ENCODE measurements at places on chromosomes 16 and 17. TPM values are rescaled to one million over a fixed set of nuclear protein-coding genes. Genes with fewer than 3 reads are reported as not detected.
A peak's percentile ranks its signal among the peaks of the same experiment; 100 is the strongest.

TRAF7 gene
- total RNA-seq: 88.8 TPM

HS3ST6 gene
- not detected for total RNA-seq

KIF18B gene
- 6.5 TPM for total RNA-seq

TK2 gene
- 25.8 TPM for total RNA-seq

MEAK7 gene
- 15.6 TPM for total RNA-seq

UMOD gene
- not detected for total RNA-seq

SKAP1 gene
- total RNA-seq: not detected

KCNJ2 gene
- 33.3 TPM for total RNA-seq

GRCh38 chr16:83085660-83086059, 458.9 kb downstream of the CDH13 start:
- DNase-seq: no peak

DNA sequence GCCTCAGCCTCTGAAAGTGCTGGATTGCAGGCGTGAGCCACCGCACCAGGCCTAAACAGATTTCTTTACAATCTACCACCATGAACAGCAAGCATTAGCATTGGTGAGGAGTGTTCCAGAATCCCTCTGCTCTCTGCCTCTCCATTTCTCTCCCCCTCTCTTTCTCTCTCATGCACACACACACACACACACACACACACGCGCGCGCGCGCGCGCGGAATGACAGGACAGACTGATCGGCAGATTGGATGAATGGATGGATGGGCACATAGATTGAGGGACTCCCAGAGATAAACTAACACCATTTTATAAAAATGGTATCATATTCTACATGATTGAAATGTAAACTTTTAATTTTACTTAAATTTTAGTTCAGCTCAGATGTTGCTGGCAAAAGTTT, 3.3 kb downstream of the CARD14 start:
- DNase-seq: no peak

DNA sequence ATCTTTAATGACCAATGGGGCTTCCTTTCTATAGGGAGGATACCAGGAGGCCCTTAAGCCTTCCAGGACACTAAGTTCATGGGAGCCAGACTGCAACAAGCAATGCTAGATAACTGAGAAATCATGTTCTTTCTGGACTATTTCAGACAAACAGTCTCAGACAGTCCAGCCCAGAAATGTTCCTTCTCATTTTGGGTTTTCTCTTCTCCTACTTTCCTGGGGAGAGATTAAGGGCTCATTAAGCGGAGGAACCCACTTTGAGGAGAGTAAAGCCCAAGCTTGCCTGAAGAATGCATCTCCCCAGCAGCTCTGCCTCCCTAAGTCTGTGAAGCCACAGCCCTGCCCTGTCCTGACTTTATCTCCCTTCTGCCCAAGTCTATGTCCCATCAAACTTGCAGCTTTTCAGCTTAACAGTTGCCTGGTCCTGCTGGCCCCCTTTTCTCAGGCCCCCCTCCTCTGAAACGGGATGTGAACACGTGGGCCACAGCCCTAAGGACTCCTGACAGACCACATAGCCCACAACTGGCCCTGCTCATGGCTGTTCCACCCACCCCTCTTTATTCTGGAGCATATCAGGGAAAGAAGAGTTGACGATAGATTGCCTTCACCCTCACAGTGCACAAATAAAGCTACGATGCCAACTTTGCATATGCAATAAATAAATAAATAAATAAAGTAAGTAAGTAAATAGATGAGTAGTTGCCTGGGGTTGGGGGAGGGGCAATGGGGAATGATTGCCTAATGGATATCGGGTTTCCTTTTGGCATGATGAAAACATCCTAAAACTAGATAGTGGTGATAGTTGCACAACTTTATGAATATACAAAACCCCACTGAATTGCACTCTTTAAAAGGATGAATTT, 111.0 kb downstream of the N4BP1 start:
- DNase-seq: no peak

DNA sequence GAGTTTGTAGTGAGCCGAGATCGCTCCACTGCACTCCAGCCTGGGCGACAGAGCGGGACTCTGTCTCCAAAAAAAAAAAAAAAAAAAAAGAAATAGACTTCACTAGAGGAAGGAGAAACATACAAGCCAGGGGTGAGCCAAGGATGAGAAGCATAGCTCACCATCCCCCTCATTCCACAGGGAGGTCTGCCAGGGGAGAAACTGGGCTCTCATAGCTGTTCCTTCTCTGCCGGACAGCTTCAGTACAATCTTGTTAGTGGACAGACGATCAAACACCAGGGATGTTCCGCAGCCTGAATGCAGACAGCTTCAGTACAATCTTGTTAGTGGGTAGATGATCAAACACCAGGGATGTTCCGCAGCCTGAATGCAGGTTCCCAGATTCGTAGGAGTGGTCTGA, 509.6 kb downstream of the CDH13 start:
- DNase-seq: no peak

- DNase-seq: no peak
These were observed 6.6 kb downstream of the FASN start for GRCh38 chr17:82091264-82092066.

- DNase-seq: no peak
These were observed 37.1 kb upstream of the BCAS3 start for GRCh38 chr17:60640503-60640902.

DNA sequence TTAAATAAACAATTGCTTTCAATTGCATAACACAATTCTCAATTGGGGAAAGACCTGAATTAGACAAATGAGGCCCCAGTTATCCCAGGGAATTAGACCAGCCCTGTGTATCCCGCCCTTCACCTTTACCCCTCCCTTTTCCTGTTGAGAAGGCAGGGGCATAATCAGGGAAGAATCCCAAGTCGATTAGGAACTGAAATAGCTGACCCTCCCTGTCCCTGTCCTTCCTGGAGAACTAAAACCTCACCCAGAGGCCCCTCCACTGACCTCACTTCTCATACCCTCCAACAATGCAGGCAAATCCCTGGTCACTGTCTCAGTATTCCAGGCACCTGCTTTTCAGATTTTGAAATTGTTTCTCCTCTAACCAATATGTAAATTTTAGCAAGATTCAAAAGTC, 165.4 kb upstream of the CDH11 start:
- DNase-seq: no peak

GRCh38 chr16:85026703-85027102, 892 bp upstream of the KIAA0513 start:
- no peak for DNase-seq

DNA sequence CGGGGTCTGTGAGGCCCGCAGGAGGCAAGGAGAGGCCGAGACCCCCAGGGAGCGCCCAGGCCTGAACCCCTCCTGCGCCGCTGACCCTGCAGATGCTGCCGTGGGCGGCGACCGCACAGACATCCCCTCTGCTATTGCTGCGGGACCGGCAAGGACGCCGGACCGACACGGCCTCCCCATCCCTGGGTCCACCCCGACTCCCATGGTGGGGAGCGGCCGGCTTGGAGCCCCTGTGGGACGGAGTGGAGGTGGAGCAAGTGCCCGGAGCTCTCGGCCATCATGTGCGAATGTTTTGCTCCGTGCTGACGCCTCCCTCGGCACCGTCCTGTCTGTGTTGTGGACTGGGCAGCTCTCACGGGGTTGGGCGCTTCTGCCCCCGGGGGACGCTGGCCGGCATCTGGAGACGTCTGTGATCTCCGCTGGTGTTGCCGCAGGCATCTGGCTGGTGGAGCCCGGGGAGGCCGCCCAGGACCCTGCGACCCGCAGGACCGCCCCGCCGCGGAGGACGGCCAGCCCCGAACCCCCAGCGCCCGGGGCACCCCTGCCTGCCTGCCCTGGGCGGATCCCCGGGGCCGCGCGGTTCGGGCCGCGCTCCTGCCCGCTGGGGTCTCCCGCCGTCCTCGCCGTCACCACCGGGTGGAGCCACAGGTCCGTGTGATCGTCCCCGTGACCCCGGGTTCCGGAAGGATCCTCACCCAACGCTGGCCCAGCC, 12.8 kb upstream of the GNG13 start:
- DNase-seq: no peak

- no peak for DNase-seq
These were observed 28.2 kb downstream of the LMF1 start for GRCh38 chr16:942436-943060.

GRCh38 chr17:13332207-13332606, 269.5 kb downstream of the HS3ST3A1 start:
- DNase-seq: no peak

- no peak for DNase-seq
These were observed 15.4 kb downstream of the COG1 start for GRCh38 chr17:73208139-73208827.

DNA sequence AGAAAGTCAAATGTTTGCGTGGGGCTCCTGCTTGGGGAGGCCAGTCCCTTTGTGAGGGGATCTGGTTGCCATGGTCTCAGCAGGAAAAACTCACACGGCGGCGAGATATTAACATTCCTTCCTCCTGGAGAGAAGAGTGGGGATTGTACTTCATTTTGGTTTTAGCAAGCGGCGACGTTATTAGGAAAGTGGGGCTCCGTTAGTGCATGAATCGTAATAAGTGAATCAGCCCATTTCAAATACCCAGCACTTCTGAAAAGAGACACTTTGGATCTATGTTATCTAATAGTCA, 41.6 kb upstream of the METRNL start:
- DNase-seq: no peak

DNA sequence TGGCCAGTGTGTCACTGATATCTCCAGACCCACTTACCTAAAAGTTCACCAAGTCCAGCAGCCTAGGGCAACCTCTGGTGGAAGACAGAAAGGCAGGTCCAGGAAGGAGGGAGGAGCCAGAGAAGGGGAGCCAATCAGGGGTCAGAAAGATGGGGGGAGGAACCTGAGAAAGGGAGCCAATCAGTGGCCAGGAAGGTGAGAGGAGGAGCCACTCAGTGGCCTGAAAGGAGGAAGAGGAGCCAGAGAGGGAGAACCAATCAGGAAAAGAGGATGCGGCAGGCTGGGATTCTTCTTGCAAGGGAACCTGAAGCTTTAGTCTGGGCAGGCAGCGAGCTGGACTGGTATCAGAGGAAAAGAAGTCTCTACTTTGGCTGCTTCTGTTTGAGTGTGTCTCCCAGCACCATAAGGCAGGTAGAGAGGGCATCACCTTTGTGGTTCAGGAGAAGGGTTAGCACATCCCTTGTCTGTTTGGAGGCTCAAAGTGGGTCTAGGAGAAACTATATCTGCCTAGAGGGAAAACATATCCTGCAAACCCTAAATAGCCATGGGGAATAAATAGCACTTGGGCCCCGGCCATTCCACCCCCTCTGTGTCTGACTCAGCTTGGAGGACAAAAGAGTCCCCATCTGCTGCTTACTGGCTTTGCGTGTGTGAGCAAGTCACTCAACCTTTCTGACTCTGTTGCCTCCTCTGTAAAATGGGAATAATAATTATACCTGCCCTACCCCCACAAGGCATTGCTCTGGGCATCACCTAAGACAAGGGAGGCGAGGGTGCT, 43.4 kb upstream of the CRHR1 start:
- DNase-seq: no peak

DNA sequence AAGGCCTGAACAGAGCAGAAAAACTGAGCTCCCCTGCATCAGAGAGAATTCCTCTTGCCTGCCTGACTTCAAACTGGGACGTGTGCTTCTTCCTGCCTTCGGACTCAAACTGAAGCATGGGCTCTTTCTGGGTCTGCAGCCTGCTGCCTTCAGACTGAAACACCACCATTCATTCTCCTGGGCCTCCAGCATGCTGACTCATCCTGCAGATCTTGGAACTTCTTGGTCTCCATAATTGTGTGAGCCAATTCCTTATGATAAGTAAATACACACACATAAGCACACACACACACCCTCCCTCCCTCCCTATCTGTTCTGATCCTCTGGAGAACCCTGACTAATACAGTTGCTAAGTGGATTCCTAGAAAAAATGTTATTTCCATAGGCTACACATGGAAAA, 874.3 kb upstream of the EEF2KMT start:
- DNase-seq: no peak

DNA sequence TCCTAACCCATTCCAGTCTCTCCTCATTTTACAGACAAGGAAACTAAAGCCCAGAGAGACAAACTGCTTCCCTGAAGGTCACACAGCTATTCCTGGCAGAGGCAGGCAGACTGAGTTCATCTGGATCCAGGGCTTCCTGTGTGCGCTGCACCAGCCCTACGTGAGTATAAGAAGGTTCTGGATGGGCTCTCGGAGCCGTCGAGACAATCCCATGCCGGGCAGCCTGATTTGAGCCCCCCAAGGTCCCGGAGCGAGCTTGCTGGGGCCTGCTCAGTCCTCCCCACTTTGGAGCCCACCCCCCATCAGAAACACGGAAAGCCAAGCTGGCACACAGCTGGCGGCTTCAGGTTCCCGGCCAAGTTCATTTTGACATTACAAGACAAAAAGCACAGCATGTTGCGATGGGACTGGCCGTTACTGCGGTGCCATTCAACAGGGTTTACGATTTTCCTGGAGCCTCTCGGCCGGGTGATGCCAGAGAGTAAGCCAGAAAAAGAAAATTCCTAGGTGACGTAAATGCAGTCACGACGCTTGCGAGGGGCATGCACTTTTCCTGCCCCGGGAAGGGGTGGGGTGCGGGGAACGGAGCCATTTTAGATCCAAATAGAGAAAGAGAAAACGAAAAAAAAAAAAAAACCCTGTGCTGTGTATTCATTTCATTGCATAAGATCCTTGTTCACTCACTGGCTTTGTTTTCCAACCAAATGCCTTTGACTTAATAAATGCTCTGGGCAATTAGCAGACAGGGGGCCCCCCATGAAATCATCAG, 167.1 kb upstream of the FOXF1 start:
- DNase-seq: peak; percentile 24

- DNase-seq: no peak
These were observed 35.2 kb upstream of the SMIM36 start for GRCh38 chr17:55546481-55546880.

GRCh38 chr16:4152267-4152666, 36.0 kb upstream of the ADCY9 start:
- no peak for DNase-seq

- DNase-seq: no peak
These were observed 7.1 kb downstream of the HAPSTR1 start for GRCh38 chr16:9098377-9099090.

GRCh38 chr16:72921620-72922019, 126.3 kb downstream of the ZFHX3 start:
- DNase-seq: no peak

- no peak for DNase-seq
These were observed 16.0 kb upstream of the RASD1 start for GRCh38 chr17:17511881-17512858.

GRCh38 chr17:81374890-81375289, 20.4 kb upstream of the BAHCC1 start:
- DNase-seq: no peak

- no peak for DNase-seq
These were observed 240.3 kb upstream of the IRX3 start for GRCh38 chr16:54526916-54527315.

DNA sequence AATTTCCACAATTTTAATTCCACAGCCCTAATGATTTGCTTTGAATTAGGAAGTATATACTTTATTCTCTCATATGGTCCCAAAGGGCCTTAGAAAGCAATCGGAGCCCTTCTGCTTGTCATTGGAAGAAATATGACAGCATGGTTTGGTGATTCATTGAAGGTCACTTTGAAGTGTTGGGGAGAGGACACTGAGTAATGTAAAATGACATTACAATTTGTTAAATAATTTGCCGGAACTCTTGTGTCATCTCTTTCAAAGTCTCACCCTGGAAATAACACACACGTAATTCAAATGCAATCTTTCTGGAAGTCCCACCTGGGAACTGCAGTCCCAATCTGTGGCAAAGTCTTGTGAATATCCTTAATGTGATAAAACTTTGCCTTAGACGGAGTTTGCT, 59.8 kb downstream of the BMERB1 start:
- no peak for DNase-seq
